Posterior vena cava (tissue), 2 donors: ENCODE measurements at places on chromosomes 1 and 21. TPM values are rescaled to one million over a fixed set of nuclear protein-coding genes. Genes with fewer than 3 reads are reported as not detected.

Gene PDZK1
- total RNA-seq, result not detected

Gene DENND2D
- 10.5 TPM for total RNA-seq

Gene TESK2
- total RNA-seq, result 3.0 TPM

Gene FCGR3A
- 64.2 TPM for total RNA-seq

Gene CA6
- total RNA-seq, result not detected

Gene LMOD1
- total RNA-seq, result 297 TPM

Gene PDPN
- total RNA-seq, result 28.5 TPM

Gene CAMK1G
- total RNA-seq, result not detected
